ENCODE measurements at places on chromosomes 7 and 10.

DNA sequence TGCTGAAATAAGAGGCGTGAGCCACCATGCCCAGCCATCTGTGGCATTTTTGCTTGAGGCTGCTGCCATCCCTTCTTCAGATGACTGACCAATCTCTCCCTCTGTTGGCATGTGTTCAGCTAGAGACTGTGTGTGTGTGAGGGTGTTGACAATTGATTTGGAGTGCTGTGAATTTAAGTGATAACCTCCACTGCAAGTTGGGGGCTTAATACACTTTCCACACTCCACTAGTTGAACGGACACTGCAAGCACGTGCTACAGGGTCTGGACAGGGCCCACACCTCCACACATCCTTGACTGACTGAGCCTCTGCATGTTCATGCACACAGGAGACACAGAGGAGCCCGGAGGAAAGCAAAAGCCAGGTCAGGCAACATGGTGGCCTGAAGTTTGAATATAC is 51.3 kb downstream of the BRAF start:
- no peaks in the 10 kb centered on the region for H3K36me3 ChIP-seq
- no peaks in the 10 kb centered on the region for H3K27me3 ChIP-seq
- H3K4me1 ChIP-seq, result no peaks in the 10 kb centered on the region

DNA sequence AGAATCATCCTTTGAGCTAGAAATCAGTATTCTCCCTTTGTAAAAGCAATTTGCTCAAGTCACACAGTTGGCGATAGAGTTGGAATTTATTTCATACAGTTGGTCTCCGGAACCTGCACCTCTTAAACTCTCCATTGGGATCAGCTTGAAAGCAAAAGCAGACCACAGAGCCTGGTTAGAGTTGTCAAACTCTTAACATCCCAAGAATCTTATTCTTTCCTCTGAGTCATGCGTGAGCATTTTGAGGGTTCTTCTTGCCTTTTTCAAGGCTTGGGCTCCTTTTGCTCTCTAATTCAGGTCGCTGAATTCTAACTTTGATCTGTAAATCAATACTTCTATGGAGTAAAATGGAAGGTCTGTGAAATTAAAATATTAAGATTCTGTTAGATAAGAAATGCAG is 19.6 kb upstream of the SCIN start:
- H3K36me3 ChIP-seq, result no peaks in the 10 kb centered on the region
- no peaks in the 10 kb centered on the region for H3K27me3 ChIP-seq
- H3K27ac ChIP-seq, result no peak overlapping the region

- no peaks in the 10 kb centered on the region for H3K27me3 ChIP-seq
- no peak overlapping the region for H3K27ac ChIP-seq
- no peaks in the 10 kb centered on the region for H3K4me1 ChIP-seq
- DNase-seq, result no peak
- H3K4me3 ChIP-seq, result no peak overlapping the region
These were observed 72.1 kb downstream of the PTPRE start for GRCh38 chr10:127979045-127979444.

GRCh38 chr10:63446716-63447440 is 18.9 kb downstream of the JMJD1C start:
- H3K4me3 ChIP-seq, result no peak overlapping the region
- DNase-seq, result no peak
- H3K4me1 ChIP-seq, result no peaks in the 10 kb centered on the region
- no peaks in the 10 kb centered on the region for H3K27me3 ChIP-seq
- H3K36me3 ChIP-seq, result no peaks in the 10 kb centered on the region

Data from H1 (cell line).